ENCODE measurements at places on chromosomes 2 and 18.

- no peak for DNase-seq
Observed at GRCh38 chr2:30439879-30440278, 7.2 kb upstream of the LCLAT1 start.

DNA sequence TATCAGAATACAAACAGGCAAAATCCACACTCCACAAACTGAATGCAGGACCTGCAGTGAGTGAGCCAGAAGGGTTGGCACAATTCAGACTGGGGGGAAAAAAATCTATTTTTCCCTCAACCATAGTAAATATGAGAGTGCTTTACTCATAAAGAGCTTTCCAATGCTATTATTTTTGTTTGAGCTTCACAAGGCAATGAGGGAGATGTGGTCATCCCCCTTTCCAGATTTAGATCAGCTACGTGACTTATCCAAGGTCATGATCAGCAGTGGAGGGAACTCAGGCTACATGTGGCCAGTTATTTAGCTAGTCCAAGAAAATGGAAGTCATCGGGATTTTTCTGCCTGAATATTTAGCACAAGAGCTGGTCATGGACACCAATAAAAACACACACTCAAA lies 120.4 kb upstream of the KLF7 start:
- DNase-seq = no peak

DNA sequence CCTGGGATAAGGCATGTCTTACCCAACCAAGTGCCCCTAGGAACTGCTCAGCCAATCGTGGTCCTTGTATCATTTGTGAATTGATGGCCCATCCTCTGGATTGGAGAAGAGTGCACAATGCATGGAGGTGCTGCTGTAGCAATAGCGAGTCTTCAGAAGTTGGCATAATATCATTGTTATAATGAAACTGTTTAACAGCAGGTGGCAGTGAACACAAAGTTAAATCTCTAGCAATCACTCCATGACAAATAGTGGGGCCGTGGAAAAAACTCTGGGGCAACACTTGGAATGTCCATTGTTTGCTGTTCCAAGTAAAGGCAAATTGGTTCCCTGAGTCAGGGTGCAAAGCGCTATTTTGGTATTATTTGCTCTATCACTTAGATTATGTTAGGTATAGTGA lies 11.4 kb downstream of the REG1A start:
- DNase-seq = no peak

GRCh38 chr2:23291239-23291638 lies 93.7 kb upstream of the KLHL29 start:
- no peak for DNase-seq

GRCh38 chr18:48676756-48677368 lies 138.0 kb downstream of the CTIF start:
- DNase-seq = peak; percentile 5

- no peak for DNase-seq
Observed at GRCh38 chr2:96551605-96552314, 15.2 kb downstream of the ARID5A start.

GRCh38 chr2:20062615-20063545 lies 11.5 kb upstream of the LAPTM4A start:
- DNase-seq = no peak

GRCh38 chr2:201260302-201260800 lies at the start of gene CASP8:
Gene CASP8, plus strand, starts transcription at chr2:201260536. Its CDS starts 5,951 bp downstream, at chr2:201266487.
- no peak for DNase-seq

DNA sequence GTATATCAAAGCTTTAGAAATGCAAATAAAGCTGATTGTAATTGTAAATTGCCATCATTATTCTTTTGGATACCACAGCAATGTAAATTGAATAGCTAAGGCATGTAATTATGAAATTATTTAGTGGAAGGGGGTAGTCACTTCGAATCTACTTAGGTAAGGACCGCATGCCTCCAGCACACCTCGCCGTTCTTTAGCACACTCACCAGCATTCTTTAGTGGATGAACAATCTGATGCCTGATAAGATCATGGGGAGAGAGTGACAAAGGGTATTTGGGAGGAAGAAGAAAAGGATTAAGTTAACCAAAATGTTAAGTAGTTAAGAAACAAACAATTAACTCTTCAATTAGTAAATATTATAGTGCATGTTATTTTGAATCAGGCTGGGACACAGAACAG lies 46.4 kb upstream of the DSC1 start:
- no peak for DNase-seq

DNA sequence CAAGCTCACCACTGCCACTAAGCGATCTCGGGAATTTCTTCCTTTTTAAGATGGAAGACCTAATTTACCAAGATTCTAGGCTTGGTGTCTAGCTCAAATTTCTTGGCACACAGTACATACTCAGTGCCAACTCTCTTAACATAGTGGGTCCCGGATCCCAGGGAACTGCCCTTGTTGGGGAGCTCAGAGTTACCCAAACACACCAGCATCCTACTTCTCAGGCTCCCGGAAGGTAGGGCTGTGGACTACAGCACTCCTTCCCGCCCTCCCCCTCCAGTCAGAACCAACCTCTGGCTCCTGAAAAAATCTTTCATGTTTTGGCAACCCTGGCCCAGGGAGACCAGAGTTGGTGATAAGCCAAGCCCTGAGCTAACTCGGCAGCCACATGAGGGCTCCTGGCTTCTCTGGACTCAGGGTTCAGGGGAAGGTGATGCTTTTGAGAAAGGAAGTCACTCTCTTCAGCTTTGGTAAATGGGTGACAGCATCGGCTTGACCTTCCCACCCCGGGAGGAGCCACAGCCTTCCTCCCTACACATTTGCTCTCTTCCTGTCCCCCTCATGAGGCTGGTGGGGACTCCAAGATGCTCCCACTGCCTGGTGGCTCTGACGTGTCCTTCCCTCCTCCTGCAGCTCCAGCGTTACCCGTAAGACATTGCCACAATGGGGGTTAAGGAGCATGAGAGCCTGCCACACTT lies 8.8 kb downstream of the ODC1 start:
- no peak for DNase-seq

DNA sequence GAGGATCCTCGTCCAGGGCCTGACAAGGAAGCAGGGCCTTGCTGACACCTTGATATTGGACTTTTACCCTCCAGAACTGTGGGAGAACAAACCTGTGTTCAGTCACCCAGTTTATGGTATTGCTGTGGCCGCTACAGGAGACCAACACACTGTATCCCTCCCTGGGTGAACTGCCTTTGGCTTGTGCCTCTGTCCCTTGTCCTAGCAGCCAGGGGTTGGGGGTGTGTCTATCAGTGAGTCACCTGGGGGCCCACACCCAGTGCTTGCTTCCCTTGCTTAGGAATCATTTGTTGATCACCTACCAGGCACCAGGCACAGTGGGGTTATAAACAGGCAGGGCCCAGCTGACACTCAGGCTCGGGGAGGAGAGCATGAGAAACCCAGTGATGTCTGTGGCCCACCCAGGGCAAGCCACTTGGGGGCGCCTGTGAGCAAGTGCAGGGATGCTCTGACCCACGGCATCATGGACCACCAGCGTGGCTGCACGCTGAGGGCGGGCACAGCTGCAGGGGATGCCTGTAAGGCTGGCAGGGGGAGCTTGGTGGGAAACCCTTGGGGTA lies 17.1 kb downstream of the TMEM185B start:
- DNase-seq = no peak

GRCh38 chr2:25557179-25558036 lies 116.0 kb downstream of the DTNB start:
- no peak for DNase-seq

- DNase-seq = peak; percentile 70
Observed at GRCh38 chr2:237449193-237449881, 35.4 kb upstream of the COL6A3 start.

- DNase-seq = no peak
Observed at GRCh38 chr18:59743566-59743965, 46.3 kb upstream of the CCBE1 start.

- DNase-seq = no peak
Observed at GRCh38 chr18:38525039-38525438, 959.4 kb upstream of the CELF4 start.

DNA sequence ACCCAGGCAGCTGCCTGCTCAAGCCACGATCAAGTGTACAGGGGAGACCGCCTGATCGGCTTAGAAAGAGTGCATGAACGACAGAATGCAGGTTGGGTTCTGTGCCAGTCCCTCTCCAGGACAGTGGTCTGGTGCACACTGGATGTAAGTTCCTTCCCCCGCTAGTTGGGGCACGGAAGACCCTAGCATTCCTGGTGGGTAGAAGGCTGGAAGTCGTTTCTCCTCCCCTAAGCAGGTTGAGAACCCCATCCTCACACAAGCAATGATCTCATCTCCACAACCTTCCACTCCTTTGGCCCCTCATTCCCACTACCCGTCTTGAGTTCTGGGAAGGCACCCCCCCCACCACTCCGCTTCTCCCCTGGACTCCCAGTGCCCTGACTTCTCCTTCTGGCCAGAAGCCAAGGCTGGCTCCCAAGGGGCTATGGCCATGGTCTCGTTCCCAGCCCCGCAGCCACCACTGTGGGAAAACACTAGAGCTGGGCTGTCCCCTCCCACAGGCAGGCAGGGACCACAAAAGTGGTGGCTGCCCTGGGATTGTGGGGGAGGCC lies 1.4 kb upstream of the ANKRD39 start:
- DNase-seq = no peak

GRCh38 chr2:235223011-235223410 lies 270.8 kb upstream of the AGAP1 start:
- no peak for DNase-seq

GRCh38 chr2:238591732-238592131 lies 165.0 kb downstream of the ASB1 start:
- no peak for DNase-seq

- DNase-seq = no peak
Observed at GRCh38 chr2:11163439-11164317, 8.4 kb downstream of the SLC66A3 start.

Measured in NCI-H2029 (cell line).